ENCODE measurements at places on chromosomes 7 and 10.

DNA sequence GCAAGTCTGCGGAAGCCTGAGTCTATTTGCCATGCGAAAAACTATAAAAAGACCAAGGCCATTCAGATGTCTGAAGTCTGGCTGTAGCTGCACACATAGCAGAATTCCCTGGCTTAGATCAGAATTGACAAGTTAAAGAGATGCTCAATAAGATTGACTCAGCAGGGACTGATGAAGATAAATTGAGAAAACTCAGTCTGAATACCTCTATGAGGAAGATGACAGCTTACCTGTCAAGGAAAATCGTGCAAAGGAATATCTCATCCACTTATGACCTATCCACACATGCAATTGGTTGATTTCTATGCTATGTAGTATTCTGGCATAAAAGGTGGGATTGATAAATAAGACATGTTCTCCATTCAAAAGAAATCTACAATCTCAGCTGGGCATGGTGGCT is 288.6 kb downstream of the BAMBI start:
- DNase-seq, result no peak

DNA sequence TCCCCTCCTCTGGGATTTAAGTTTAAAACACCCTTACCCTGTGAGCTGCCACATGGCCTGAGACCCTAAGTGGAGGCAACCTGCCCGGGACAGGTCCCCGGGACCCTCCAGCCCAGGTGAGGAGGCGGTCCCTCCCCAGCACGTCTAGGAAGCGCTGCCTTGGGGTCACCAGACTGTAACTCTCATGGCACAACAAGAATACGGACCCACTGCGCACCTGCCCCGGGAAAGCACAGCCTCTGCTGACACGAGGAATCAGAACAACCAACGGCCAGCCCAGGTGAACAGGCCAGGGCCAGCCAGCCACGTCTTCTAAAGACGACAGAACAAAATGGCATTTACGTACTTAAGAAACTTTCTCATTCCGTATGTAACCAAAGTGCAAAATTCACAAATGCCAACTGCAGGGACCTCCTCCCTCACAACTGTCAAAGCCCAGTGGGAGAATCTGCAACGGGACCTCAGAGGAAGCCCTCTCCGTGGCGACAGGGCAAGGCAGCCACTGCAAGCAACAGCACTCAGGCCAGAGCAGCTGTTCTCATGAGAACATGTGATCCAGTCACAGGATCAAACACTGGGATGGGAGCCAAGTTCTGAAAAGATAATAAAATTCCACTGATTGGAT is 208.4 kb downstream of the DIP2C start:
- DNase-seq, result no peak

DNA sequence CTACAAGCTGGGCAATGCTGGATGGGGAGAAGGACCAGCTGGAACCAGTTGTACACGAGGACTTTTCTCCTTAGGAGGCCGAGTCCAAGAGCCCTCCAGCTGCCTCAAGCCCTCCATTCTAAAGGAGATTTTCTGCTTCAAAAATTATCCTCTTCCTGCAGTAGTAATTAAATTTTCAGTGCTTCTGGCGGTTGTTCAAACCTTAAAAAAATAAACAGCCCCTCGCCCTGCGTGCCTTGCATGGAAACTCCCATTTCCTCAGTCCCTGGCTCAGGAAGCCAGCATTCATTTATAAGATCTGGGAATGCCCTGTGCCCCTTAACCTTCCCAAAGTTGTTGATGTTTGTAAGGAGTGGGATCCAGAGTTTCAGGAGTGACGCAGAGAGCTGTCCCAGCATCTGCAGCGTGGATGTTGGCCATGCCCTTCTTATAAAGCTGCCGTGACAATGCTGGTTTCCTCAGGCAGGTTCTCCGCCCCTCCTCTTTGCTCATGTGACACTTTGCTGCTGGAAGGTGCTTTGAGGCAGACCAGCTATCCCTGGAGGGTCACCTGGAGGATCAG is 24.0 kb upstream of the ACTR3B start:
- DNase-seq, result no peak

- DNase-seq, result no peak
These were observed 3.9 kb downstream of the CXCL12 start for GRCh38 chr10:44380829-44381600.

DNA sequence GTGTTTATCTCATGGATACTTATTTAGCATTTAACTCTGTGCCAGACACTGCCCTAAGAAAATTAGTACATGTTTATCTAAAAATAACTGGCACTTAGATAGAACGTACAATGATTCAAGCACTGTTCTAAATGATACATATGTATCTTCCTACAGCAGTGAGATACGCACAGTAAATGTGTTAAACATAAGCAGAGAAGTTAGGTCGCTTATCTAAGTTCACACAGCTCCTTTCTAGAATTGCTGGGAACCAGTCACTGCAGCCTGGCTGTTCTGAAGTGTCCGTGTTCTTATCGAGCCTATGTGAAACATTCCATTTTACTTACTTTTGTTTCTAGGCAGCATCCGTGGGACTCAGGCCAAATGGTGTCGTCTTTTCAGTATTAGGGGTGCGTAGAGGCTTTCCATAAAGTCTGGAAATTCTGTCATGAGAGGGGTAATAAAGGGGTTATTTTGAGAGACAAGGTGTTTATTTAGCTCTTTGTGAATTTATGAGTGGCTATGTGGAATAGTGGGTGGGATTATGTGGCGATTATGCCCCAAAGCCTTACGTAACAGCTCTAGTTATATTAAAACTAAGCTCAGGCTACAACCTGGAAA is 186.9 kb downstream of the SND1 start:
- DNase-seq, result no peak

- no peak for DNase-seq
These were observed 86.7 kb upstream of the IKZF1 start for GRCh38 chr7:50217821-50218281.

DNA sequence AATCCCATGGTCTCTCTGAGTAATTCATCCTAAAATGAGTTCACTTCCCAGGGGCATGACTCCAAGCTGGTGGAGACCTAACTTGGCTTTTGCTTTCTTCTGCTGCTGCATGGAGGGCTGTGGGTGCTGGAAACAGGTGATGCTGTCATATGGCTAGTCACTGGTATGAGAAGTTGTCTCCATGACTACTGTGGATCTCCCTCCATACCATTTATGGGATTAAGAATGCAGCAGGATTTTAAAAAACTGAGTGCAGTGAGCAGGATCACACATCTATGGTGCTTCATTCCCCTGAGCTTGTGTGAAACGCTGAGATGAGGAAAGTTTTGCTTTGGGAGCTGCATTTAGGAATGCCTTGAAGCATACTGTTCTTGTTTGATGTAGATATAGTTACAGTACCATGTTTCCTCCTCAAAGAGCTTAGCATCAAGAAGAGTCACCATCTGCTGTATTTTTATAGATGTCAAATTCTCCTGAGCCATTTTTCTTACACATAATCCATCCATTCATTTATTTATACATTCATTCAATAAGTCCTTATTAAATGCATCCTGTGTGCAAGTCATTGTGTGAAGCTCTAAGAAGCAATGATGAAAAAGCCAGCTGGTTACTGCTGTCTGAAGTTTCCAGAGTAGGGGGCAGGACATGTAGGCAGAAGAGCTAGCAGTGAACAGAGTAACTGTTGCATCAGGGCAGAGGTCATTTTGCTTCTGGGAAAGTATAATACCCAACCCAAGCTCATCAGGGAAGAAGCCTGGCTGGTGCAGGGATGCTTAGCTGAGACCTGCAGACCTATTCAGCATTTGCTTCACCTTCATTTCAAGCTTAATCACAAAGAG is 534.8 kb downstream of the AUTS2 start:
- DNase-seq, result no peak

GRCh38 chr10:77252380-77253146 is 385.0 kb downstream of the KCNMA1 start:
- no peak for DNase-seq

GRCh38 chr7:16528520-16528919 is 1.9 kb downstream of the LRRC72 start:
- no peak for DNase-seq

DNA sequence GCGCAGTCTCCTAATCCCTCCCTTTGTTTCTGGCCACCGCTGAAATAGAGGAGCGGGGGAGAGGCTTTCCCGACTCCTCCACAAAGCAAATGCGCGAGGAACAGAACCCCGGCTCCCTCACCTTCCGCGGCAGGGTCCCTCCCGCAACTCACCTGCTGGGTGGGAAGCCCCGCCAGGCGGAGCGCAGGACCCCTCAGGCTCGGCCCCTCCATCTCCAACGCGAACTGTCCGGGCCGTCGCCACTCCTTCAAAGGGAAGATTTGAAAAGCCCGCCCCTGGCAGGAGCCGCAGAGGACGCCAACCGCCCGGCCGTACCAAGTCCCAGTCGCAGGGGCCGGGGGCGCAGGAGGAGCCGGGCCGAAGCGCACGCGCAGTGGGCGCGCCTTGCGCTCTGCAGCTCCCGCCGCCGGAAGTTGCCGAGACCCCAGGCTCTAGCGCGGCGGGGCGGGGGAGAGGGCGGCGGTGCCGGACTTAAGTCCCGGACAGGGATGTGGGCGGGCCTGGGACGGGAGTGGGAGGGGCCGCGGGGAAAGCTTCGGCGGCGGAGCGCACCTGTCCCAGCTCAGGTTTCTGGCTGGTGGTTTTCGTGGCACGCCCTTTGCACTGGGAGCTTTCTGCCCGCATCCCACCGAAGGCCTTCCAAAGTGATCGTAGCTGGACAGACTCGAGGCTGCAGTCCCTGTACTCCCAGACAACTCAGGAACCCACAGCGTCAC is at the start of gene RTKN2:
Gene RTKN2, minus strand, starts transcription at position 446 of the 716 bp plus-strand sequence. Its CDS starts 234 bp downstream, at position 212.
- peak; percentile 100 for DNase-seq

DNA sequence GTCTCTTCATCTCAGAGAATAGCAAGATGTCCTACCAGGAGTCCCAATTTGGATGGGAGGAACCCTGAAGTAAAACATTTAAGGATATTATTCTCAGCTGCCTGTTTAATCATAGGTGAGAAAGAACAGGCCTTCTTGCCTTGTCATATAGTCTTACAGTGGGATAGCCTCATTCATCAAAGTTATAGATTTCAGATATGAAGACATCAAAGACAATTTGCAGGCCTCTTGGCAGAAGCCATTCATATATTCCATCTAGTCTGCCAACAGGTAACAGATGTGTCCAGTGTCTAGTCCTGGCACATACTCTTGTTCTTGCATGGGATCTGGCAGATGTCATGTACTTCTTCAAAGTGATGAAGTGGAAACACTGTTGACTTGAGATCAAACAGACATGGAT is 601.3 kb upstream of the GHITM start:
- no peak for DNase-seq

- no peak for DNase-seq
These were observed 55.1 kb upstream of the ZPBP start for GRCh38 chr7:50147951-50148808.

- DNase-seq, result no peak
These were observed 3.3 kb downstream of the SRGN start for GRCh38 chr10:69091143-69091651.

- no peak for DNase-seq
These were observed 86.2 kb downstream of the ZRANB1 start for GRCh38 chr10:125027871-125028869.

DNA sequence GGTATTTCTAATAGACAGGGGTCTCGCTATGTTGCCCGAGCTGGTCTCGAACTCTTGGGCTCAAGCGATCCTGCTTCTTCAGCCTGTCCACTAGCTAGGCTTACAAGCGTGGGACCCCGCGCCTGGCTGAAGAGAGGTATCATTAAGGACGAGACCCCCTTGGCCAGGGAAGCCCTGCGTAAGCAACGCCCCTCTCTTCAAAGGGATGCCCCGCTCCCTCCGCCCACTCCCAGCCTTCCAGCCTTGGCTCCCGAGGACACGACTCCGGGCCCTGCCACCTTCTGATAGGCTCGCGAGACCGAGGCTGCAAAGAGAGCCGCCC is 220 bp upstream of the ZKSCAN5 start:
- peak; percentile 99 for DNase-seq

GRCh38 chr10:98415731-98416119 is 743 bp upstream of the PYROXD2 start:
- no peak for DNase-seq

DNA sequence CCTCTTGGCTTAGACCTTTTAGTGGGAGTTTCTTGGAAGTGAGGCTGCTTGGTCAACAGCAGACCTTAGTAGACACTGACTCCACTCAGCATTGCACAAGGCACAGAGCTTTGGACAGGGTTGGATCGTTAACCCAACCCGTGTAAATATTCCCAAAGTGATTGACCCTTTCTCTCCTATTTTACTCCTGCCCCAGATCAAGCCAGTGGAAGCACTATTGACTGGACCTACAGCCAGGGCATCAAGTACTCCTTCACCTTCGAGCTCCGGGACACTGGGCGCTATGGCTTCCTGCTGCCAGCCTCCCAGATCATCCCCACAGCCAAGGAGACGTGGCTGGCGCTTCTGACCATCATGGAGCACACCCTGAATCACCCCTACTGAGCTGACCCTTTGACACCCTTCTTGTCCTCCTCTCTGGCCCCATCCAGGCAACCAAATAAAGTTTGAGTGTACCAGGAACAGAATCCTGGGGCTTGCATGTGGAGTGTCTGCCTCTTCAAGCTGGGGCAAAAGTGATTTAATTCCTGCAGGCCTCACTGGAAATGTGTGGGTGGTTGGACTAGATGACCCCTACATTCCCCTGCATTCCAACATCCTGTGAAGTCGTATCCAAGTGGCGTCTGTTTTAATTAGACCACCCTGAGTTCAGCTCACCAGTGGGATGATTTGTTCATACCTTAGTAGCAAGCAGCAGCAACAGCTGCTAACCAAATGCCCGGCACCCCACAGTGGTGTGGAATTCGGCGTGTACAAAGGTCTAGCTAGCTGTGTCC is 7.5 kb downstream of the CPA1 start:
- DNase-seq, result no peak

- no peak for DNase-seq
These were observed 214.9 kb downstream of the GPAM start for GRCh38 chr10:111968647-111969046.

GRCh38 chr10:133401500-133401899 is 7.5 kb downstream of the MTG1 start:
- no peak for DNase-seq

GRCh38 chr10:48457949-48458661 is 146.8 kb downstream of the ARHGAP22 start:
- DNase-seq, result peak; percentile 37

DNA sequence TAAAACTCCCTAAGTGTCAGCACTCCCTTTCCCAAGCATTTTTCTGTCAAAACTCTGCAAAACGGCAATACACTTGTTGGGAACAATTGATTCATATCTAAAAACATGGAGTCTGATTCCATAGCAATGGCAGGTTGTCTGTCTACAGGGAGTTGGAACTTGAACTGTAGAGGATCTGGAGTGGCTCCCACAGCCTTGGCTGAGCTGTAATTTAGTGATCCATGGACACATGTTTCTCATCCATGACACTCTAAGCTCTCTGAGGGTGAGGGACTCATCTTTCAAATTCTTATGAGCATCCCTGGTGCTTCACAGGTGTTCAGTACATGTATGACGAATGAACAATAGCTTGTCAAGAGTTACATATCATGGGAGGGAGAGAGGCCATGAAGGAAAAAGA is 466.1 kb downstream of the GRID1 start:
- no peak for DNase-seq

DNA sequence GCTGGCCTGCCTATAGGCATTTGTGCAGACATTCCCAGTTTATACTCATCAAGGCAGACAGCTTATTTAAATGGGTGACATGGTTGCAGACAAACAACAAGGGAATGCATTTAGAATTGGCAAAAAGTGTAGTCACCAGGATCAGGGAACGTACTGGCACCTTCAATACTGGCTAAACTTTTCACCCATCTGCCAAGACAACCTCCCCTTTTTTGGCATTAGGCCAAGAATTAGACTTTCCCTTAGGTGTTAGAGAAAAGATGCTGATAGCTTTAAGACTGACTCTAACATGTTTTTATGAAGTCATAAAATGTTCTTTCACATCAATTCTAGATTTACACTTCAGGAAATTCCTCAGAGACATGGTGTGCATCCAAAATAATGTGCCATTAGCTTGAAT is 365.9 kb downstream of the PHTF2 start:
- no peak for DNase-seq

All from Caco-2 (cell line).